Hindlimb muscle (tissue), 1 donor: ENCODE measurements at places on chromosomes 3 and 15. TPM values are rescaled to one million over a fixed set of nuclear protein-coding genes. Genes with fewer than 3 reads are reported as not detected.

- no peak for DNase-seq
Measured at GRCh38 chr3:62249484-62249776, 123.9 kb downstream of the FEZF2 start.

Gene GOLGA6A
- polyA plus RNA-seq, result 0.08 TPM

DNA sequence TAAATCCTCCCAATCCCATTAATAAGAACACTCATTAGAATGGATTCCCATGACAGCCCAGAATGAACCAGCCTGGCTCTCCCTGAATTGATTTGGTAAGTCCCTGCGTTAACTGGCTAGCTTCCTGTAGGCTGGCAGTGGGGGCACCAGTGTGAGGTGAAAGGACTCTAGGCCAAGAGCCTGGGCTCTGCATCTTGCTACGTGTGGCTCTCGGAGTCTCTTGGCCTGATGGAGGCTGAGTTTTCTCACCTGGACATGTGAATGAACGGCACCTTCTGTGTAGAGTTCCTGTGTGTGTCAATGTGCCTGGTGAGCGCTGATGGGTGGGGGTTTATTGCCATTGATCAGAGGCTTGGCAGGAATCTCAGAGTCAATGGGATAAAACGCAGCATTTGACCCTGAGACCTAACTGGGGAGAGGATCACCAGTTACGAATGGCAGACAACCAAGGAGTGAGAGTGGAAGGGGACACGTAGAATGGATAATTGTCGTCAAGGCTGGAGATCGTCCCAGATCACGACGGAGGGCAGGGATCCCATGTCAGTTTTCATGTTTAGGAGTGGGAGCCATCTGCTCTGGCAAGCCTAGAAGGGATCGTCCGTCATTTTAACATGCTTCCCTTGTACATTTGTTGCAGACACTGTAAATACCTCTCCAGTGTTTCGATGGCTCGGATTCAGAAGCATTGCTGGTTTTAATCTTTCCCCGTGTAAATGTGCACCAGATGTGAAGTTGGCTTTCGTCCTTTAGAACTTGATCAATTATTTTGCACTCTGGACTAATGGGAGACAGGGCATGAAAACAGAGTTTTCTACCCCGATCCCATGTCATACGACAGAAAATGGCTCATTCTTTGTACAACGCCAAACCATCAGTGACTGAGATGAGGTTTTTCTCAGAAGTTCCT, 9.0 kb upstream of the KLF13 start:
- DNase-seq, result no peak

DNA sequence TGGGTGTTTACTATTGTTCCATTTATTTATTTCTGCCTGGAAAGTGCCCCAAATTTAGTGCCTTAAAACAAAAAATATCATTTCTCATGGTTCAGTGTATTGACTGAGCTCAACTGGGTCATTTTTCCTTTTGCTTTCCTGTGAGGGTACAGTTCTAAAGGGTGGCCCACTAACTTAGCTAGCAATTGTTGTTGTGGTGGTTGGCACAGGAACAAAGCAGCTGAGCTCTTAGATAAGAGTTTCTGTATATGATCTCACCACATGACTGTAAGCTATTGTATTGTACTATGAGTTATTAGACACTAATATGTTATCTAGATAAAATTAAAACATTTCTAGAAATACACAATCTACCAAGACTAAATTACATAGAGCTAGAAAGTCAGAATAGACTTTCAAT, 1283.7 kb downstream of the OTOL1 start:
- no peak for DNase-seq

- no peak for DNase-seq
Measured at GRCh38 chr15:68429691-68430470, 2.1 kb downstream of the ITGA11 start.

Gene CKMT1A
- polyA plus RNA-seq, result not detected

- no peak for DNase-seq
Measured at GRCh38 chr3:49703443-49703927, 14.1 kb downstream of the RNF123 start.

Gene SGO1
- polyA plus RNA-seq, result 4.1 TPM

- no peak for DNase-seq
Measured at GRCh38 chr3:139225548-139225947, 118.3 kb upstream of the MRPS22 start.

GRCh38 chr3:39286771-39287170, 6.9 kb upstream of the CX3CR1 start:
- DNase-seq, result no peak

Gene EFCC1
- 1.2 TPM for polyA plus RNA-seq

GRCh38 chr3:41120460-41120859, 78.8 kb upstream of the CTNNB1 start:
- no peak for DNase-seq
